Pulmonary artery endothelial cell (primary cell): ENCODE measurements at places on chromosomes 13 and 19. TPM values are rescaled to one million over a fixed set of nuclear protein-coding genes. Genes with fewer than 3 reads are reported as not detected.

Gene ZNF256
- 4.4 and 5.6 TPM in 2 replicates for total RNA-seq

Gene ZNF682
- total RNA-seq: 0.53 and 1.7 TPM in 2 replicates

Gene DIRAS1
- under 0.01 and 0.04 TPM in 2 replicates for total RNA-seq

DNA sequence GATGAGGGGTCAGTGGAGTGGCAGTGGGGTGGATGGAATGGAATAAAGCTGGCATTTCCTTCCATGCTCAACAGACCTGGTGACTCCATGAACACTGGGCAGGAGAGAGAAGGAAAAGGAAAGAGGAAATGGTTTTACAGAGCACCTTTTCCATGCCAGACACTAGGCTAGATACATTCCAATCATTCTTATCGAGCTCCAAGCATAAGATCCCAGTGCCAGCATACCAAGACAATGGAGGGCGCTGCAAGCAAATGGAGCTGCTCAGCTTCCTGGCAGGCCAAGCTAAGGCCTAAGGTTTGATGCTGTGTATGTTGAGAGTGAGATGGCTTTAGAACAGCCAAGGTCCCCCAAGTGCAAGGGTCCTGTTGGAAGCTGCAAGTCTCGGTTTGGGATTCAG lies 113.2 kb downstream of the HSPH1 start:
- peak; percentile 19 for DNase-seq

Gene OLFM2
- 0.40 and 0.71 TPM in 2 replicates for total RNA-seq

Gene KRTDAP
- total RNA-seq: not detected in 2 replicates

DNA sequence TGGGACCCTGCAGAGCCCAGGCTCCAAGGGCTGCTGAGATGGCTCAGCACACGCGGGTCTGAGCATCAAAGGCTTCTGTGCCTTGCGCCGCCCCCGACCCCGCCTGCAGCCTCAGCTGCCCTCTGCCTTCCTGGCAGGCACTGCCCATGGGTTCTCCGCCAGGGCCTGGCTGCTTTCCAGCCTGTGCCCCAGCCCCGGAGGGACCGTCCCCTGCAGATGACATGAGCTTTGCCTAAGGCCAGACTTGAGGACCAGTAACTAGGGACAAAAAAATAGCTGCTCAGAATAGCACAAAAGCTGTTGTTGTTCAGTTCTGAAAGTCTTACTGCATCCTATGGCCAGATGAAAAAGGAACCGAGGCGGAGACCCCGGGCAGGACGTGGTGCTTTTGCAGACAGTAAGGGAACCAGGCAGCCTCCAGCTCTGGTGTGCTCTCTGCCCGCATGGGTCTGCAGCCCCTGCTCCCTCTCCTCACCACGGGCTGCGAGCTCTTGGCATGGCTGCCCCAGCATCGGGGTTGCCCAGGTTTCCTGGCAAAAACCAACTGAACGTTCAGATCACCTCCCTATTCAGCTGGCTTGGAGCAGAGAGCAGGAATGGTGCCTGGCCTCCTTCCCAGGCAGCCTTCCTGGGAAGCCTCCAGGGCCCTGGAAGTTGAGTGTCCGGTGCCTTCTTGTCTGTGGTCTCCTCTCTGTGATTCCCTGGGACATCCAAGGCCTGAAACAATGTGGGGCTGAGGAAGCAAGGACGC lies 12.5 kb upstream of the CFAP97D2 start:
- DNase-seq: no peak

DNA sequence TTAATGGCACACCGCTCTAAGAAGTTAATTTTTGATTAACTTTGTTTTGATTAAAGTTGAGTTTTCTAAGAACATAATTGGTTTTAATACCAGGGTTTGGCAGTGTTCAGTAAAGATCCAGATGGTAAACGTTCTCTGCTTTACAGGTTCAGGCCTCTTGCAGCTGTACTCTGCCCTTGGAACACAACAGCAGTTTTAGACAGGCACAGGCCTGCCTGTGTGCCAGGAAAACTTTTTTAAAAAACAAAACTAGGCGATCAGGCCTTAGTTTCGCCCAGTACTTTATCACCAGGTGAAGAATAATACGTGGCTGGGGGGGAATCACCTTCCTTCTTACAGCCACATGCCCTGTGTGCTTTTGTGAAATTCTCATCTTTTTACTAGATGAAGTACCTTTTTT lies 38.0 kb upstream of the TEX29 start:
- no peak for DNase-seq

GRCh38 chr13:35283856-35284255 lies 192.6 kb downstream of the MAB21L1 start:
- no peak for DNase-seq

GRCh38 chr13:41562541-41563178 lies 105.3 kb downstream of the RGCC start:
- DNase-seq: no peak

- no peak for DNase-seq
These were observed 149.0 kb downstream of the TEX29 start for GRCh38 chr13:111469450-111469849.

Gene LILRA1
- total RNA-seq: not detected in 2 replicates

DNA sequence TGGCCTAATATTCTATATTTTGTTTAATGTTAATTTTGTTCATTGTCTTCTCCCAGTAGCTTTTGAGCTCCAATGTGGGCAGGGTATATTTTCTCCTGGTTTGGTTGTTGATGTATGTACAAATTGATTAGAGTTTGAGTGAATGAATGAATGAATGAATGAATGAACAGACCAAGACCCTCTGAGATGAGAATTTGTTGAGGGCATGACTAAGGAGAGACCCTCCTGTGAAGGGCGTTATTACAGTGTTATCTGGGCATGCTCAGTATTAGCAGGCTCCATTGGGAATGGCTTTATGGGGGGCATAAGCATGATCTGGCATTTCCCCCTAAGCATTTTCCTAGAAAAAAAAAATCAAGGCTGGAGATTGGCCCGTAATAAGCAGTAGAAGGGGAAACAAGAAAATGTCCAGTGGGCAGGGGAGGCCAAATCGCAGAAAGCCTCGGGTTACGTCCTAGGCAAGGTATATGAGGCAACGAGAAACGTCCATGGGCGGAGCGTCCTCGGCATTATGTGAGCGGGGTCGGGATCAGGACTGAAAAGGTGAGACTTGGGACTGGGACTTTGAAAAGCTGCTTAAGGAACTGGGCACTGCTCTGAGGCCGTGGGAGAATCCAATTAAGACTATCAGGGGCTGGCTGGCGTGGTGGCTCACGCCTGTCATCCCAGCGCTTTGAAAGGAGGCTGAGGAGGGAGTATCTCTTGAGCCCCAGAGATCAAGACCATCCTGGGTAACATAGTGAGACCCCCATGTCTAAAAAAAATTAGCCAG lies 904 bp upstream of the ARHGAP33 start:
- DNase-seq: no peak

Gene C1QTNF9
- total RNA-seq: not detected in 2 replicates

DNA sequence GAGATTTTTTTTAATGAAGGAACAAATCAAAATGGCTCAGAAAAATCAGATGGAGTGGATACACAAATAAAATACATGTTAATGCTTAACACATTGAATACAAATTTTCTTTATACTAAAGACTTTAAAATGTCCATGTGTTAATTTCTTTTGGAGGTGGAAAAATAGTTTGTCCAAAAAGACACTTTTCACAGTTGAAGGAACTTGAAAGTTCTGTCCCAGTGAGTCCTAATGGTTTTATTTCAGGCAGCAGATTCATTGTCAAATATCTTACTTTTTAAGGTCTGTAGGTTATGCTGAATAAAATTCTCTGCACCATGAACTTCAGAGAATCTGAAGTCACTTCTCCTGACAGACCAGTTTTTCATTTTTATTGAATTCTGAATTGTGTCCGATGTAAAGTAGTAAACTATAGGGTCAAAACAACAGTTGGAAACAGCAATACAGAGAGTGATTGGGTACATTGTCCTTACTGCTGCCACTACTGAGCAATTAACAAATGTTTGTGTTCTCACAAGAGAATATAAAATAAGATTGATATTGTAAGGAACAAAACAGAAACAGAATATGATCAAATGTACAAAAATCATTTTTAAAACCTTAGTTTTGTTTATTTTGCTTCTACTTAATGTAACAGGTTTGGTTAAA lies 1.6 kb downstream of the LPAR6 start:
- DNase-seq: no peak

GRCh38 chr19:4985551-4985991 lies 16.7 kb downstream of the KDM4B start:
- DNase-seq: no peak

GRCh38 chr19:17753976-17754375 lies 2.7 kb downstream of the FCHO1 start:
- DNase-seq: no peak

GRCh38 chr19:30386551-30387143 lies 14.5 kb downstream of the ZNF536 start:
- DNase-seq: no peak

DNA sequence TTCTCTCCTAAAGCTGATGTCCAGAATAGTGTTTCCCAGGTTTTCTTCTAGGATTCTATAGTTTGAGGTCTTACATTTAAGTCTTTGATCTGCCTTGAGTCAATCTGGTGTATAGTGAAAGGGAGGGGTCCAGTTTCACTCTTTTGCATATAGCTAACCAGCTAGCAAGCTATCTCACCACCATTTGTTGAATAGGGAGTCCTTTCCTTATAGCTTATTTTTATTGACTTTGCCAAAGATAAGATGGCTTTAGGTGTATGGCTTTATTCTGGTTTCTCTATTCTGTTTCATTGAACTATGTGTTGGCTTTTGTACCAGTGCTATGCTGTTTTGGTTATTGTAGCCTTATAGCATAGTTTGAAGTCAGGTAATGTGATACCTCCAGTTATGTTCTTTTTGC lies 1386.1 kb downstream of the SLITRK5 start:
- DNase-seq: no peak

DNA sequence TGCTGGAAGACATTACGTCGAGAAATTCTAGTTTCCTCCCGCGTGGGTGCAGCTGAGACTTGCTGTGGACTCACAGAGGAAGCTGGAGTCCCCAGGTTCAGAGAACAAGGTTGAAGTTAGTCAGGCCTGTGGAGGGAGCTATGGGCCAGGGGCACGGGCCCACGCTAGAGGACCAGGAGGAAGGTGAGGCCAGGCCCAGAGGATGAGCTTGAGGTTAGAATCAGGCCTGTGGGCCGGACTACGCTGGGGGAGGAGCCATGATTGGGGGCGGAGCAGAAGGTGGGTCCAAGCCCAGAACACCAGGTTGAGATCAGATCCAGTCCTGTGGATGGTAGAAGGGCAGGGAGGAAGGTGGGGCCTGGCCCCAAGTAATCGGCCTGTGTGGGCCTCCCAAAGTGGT lies 32.6 kb downstream of the ZNF846 start:
- no peak for DNase-seq

DNA sequence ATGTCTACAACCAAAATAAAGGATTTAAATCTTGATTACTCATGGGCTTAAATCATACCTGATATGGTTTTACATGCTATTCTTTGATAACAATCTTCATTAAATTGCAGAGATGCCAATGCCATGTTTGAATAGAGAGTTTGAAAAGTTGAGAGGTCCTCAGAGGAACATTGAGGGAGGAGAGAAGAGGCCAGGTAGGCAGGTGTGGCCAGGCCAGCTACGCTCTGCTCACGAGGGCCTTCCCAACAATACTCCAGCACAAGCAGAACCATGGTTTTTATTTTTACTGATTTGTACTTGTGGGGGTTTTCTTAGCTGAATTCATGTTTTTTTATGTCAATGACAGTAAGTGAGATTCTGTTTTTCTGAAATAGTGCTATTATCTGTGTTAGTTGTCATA lies 158.1 kb upstream of the RFC3 start:
- no peak for DNase-seq

GRCh38 chr13:33307843-33308242 lies 22.3 kb upstream of the STARD13 start:
- DNase-seq: no peak

Gene C5AR2
- total RNA-seq: 0.07 TPM in 1 of 2 replicates, not detected in the other

Gene IZUMO4
- total RNA-seq: 0.46 and 0.74 TPM in 2 replicates

Gene CRX
- total RNA-seq: not detected in 2 replicates

DNA sequence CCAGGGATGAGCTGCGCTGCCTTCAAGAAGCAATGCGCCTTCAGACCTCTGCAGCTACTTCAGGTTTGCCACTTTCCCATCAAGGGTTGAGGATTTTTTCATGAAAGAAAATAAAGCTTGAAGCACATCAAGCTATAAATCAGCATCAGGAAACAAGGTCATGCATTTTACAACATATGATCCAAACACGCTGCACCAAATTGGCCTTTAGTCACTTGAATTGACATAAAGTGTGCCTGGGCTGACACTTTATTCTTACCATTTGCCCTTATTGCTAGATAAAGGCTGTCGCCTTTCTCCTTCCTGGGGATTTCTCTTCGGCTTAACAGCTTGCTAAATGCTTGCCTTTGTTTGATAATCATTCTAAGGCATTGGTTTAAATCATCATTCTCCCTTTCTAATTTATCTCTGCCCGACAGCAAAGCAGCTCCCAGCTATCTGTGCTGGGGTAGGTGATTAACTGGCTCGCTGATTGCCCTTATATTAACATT lies 87.7 kb downstream of the LHFPL6 start:
- DNase-seq: no peak

DNA sequence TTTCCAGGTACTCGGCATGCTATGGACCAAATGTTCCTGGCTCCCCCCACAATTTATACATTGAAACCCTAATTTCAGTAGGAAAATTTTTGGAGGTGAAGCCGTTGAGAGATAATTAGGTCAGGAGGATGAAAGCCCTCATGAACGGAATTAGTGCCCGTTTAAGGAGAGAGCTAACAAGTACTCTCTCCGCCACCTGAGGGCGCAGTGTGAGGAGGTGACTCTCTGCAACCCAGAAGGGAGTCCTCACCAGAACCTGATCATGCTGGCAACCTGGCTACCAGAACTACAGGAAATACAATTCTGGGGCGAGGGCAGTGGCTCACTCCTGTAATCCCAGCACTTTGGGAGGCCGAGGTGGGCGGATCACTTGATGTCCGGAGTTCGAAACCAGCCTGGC lies 397.8 kb downstream of the SLITRK5 start:
- no peak for DNase-seq

Gene SARS2
- 18.7 and 19.7 TPM in 2 replicates for total RNA-seq

Gene DCT
- total RNA-seq: not detected in 2 replicates
